Left forelimb (tissue), 1 donor: ENCODE measurements at places on chromosomes 6 and 20.

- no peak for DNase-seq
Measured at GRCh38 chr6:163314791-163315470, 99.6 kb upstream of the QKI start.

GRCh38 chr6:94026575-94026974, 607.2 kb upstream of the EPHA7 start:
- no peak for DNase-seq

DNA sequence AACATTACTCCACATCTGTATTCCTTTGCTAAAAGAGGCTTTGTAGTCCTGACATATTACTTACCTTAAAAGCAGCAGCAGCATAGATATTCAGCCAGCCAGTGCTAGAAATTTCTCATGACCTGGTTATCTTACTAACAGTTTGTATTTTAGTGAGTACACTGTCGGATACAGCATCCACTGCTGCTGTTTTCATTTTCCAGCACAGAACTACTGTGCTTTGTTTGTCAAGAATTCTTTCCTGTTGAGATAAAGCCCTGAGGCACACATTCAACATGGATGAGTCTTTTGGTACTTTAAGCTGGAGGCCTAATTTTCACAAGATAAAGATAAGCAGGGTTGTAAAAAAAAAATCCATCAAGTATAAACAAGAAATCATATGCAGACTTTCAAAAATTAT, 311.2 kb upstream of the OPRM1 start:
- DNase-seq, result no peak

- DNase-seq, result no peak
Measured at GRCh38 chr6:35272005-35272404, 12.5 kb downstream of the ZNF76 start.

DNA sequence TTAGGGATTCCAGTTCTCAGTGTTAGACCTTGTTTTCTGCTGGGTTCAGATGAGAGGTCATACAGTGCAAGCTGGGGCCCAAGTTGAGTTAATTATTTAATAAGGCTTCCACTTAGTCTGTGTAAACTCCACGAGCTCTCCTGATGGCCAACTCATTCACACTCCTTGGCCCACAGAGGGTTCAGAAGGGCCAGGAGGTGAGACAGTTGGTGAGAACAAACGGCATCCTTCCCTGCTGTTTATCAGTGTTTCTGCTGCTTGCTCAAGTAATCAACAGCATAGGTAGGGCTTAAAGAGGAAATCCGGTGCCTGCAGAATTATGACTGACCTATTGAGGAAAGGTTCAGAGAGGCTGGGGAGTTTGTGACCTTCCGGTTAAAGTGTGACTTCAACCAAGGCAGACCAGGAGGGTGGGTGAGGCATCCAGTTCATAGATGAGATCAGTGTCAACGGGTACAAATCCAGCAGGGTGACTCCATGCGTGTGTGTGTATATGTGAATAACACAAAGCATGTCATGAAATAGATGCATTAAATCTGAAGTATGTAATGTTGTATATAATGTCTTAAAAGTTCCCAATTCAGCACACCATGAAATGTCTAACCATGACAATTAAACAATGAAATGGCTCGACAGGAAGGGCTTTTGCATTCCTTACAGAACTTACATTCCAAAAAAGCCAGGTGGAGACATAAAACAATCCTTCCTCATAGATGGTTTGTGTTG, 37.4 kb upstream of the BCAS1 start:
- DNase-seq, result no peak

DNA sequence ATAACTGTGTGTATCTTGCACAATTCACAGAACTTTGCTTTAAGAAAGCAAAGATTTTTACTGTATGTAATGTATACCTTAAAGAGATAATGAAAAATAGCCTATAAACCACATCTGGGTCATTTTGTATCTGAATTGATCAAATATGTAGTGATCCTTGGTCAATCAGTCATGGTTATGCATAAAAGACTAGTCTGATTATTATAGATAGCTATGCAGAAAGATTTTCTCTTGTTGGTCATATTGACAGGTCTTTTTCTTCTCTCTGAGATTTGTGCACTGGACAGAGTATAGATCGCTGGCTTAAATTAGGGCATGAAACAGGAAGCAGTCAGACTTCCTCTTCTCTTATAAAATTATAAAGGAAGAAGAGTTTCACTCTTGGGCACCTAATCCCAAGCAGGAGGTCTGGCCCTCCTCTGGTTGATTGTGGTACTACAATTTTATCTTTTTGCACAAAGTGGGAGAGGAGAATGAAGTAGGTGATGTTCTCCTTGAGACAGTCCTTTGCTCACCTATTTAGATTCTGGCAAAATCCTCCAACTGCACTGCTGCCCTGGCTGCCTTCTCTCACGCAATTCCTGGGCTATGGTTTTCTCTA, 380.9 kb upstream of the RGS17 start:
- no peak for DNase-seq

DNA sequence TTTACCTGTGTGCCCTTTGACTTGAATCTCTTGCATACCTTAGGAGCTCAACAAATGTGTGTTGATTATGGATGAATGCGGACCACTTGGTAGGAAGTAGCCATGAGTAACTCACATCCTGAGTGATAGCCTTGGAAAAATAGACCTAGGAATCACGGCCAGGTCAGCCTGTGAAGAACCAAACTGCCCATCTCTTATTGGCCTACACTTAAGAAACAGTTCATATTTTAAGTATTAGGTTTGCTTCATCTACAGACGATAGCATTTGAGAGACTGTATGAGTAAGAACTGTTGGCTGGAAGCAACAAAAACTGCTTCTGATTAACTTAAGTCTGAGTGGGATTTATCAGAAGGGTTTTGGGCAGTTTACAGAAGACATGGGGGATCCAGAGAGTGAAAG, 320.1 kb upstream of the PRND start:
- no peak for DNase-seq

DNA sequence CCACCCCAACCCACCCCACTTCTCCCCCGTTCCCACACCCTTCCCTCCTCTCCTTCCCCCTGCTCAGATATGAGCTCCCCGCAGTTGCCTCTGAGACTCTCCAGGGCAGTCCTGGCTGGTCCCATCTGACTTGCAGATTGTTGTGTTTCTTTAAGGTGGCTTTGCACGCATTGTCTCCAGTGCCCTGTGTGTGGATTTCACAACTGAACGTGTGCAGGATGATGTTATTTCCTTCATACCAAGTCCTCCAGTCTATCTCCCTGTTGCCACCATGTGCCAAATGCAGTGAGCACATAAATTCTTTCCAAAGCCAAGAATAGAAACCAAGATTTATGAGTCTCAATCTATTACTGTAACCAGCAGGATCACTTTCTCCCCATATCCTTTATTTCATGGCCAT, 79.1 kb downstream of the TMEM242 start:
- DNase-seq, result no peak

- DNase-seq, result no peak
Measured at GRCh38 chr6:121800047-121800446, 364.6 kb downstream of the GJA1 start.

GRCh38 chr6:11343963-11344723, 111.7 kb upstream of the NEDD9 start:
- DNase-seq, result no peak

DNA sequence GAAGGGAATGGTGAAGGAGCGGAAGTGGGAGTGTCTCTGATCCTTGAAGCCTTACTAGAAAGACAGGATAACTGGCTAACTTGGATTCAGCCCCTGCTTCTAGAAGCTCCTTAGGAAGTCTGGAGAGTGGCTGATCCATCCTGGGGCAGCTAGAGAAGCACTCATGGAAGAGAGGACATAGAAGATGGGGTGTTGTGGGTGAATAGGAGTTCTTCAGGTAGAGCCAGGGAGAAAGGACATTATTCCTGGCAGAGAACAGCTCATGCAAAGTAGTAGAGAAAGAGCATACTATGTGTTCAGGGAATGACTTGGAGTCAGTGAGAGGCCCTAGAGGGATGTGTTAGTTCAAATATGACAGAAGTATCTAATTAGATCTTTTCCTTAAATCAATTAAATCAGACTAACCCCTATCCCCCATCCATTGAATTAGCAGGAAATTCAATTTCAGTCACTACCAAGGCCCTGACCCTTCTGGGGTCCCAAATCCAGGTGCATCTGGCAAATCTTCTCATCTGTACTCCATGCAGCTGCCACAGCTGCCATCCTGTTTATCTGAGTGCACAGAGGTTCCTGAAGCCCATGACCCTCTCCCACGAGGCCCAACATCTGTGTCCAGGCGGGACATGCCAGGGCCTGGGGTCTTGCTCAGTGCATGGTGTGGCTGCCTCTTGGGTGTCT, 130.7 kb downstream of the DHX35 start:
- DNase-seq, result no peak

GRCh38 chr20:19699180-19699971, 58.7 kb upstream of the RIN2 start:
- DNase-seq, result peak; percentile 40

- no peak for DNase-seq
Measured at GRCh38 chr20:8724884-8725283, 344.0 kb upstream of the PLCB4 start.

DNA sequence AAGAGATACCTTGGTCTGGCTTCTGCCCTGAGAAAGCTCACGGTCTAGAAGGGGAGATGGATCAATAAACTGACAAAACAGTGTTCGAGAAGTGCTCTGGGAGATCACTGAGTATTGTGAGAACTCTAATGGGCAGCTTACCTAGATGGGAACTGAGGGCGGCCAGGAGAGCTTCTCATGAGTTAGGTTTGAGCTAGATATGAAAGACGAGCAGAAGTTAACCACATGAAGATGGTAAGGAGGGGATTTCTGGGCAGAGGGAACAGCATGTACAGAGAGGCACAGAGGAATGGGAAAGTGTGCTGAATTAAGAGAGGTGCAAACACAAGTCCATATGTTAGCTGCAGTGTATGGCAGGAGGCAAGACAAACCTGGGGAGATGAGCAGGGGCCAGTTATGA, 11.9 kb downstream of the ZFAND3 start:
- DNase-seq, result no peak

- no peak for DNase-seq
Measured at GRCh38 chr6:119090256-119090655, 11.8 kb upstream of the FAM184A start.

DNA sequence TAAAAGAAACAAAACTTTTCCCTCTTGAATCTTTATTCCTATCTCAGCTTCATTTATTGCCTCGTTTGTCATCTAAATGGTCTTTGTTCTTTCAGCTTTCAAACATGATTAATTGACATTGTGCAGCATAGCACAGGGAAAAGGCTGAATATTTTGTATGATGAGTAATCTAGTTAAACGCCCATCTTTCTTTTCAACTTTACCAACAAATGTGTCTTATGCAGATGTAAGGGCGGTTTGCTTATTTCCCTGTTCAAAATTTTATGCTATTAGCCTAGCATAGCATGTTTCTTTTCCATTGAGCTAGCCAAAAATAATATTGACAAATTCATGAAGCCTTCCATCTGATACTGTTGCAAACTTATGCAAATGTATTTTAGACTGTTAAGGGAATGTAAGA, 176.4 kb upstream of the AKAP12 start:
- no peak for DNase-seq

GRCh38 chr6:54248319-54248718, 59.9 kb upstream of the TINAG start:
- no peak for DNase-seq

GRCh38 chr6:145863366-145863765, 48.8 kb upstream of the FBXO30 start:
- no peak for DNase-seq

GRCh38 chr6:129889580-129889979, 28.5 kb upstream of the TMEM244 start:
- no peak for DNase-seq

- no peak for DNase-seq
Measured at GRCh38 chr6:30360139-30360538, 15.2 kb downstream of the RPP21 start.

DNA sequence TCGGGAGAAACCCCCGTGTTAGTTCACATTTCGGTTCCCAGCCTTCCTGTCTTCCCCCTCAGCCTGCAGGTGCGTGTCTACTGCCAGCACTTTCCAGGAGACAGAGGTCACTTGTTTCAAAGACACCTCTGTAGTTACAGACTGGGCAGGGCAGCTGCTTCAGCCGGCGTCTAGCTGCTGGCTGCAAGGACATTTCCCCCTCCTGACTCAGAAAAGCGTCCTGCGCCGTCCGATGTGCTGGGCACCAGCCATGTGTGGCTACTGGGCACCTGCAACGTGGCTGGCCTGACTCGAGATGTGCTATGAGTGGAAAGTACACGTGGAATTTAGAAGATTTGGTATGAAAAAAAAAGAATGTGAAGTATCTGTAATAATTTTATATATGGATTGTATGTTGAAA, 37.6 kb downstream of the RRBP1 start:
- no peak for DNase-seq

GRCh38 chr6:130587778-130588520, 222.1 kb downstream of the TMEM200A start:
- no peak for DNase-seq

GRCh38 chr20:40806929-40807820, 118.1 kb upstream of the MAFB start:
- DNase-seq, result peak; percentile 40

GRCh38 chr6:16432075-16433032, 194.0 kb downstream of the GMPR start:
- no peak for DNase-seq

- no peak for DNase-seq
Measured at GRCh38 chr6:37324131-37325033, 29.4 kb upstream of the RNF8 start.

DNA sequence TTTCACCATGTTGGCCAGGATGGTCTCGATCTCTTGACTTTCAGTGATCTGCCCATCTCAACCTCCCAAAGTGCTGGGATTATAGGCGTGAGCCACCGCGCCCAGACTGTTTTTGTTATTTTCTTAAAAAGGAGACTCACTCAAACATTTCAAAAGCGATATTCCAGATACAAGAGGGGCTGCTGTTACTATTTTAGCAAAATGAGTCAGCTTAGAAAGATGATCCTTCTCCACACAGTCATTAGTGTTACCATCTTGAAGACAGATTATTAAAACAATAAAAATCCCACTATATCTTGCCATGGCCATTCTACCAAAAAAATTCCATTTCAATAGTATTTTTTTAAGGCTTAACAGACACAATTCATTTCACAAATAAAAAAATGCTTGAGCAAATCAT, 102.8 kb downstream of the PREP start:
- DNase-seq, result no peak

- no peak for DNase-seq
Measured at GRCh38 chr6:23620911-23621401, 505.1 kb upstream of the NRSN1 start.

- DNase-seq, result no peak
Measured at GRCh38 chr6:154621686-154622085, 111.2 kb upstream of the CNKSR3 start.

DNA sequence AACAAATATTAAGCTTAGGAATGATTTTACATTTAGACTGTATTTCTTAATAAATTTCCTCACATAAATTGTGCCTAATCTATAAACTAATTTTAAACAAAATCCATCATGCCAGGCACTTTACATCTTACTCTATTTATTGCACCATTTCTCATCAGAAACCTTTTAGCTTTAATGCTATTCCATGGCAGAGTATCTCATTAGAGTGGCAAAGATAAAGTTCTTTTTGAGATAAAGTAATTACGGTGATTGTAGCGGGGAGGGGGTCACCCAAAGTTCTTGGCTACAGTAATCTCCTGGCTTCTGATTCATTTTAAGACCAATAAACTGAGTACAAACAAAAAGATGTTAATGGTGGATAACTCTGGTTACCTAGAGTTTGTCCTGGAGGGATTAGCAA, 532.1 kb downstream of the PRKN start:
- DNase-seq, result no peak
